ENCODE measurements at places on chromosomes 11 and 22. TPM values are rescaled to one million over a fixed set of nuclear protein-coding genes. Genes with fewer than 3 reads are reported as not detected.

Gene OR6T1
- total RNA-seq: not detected

- peak; percentile 26 for DNase-seq
Measured at GRCh38 chr11:121067026-121067425, 34.0 kb upstream of the TECTA start.

- DNase-seq: no peak
Measured at GRCh38 chr11:20926799-20927540, 257.6 kb downstream of the NELL1 start.

Gene SULT4A1
- total RNA-seq: 0.06 TPM

- DNase-seq: no peak
Measured at GRCh38 chr22:41799486-41800347, 762 bp upstream of the CCDC134 start.

- DNase-seq: no peak
Measured at GRCh38 chr22:25212337-25212736, 7.1 kb upstream of the CRYBB2 start.

DNA sequence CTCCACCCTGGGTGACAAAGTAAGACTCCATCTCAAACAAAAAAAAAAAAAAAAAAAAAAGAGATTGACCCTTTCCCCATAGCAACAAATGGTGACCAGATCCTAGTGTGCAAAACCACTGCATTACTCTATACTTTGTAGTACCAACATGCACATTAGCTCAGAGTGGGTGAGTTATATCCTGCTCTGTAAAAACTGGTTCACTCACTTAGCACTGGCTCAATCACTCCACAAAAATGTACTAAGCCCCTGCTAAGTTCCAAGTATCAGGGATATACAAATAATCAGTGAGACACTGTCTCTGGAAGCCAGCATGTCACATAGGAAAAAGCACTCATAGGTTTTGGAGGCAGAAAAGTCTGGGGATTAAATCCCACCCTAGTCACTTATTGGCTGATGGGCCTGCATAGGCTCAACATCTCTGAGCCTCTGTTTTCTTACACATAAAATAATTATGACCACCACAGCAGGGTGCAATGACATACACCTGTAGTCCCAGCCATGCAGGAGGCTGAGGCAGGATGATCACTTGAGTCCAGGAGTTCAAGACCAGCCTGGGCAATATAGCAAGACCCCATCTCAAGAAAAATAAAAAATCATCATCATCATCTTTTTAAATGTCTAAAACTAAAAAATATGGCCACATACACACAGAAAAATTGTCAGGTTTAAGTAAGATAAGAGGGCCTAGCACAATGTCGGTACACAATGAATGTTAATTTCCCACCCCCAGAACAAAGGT is 11.9 kb downstream of the FAM168A start:
- peak; percentile 22 for DNase-seq

DNA sequence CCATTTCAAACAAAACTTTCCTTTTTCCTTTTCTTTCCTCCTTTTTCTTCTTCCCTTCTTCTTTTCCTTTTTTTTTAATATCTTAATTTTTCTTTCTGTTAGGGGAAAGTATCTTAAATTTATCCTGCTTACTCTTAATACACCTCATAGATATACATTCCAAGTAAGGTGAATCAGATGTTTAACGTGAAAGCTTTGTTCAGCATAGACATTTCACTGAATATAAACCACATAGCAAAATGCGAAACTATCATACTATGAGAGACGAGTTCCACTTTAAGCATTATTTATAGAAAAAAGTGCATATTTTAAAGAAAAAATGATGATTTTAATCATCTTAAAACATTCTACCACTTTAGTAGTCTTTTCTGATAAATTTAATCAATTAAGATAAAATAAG is 137.8 kb upstream of the MTMR2 start:
- no peak for DNase-seq

- DNase-seq: no peak
Measured at GRCh38 chr11:5449432-5449831, 309 bp downstream of the OR51I2 start.
